ENCODE measurements at places on chromosomes 2 and 18.

GRCh38 chr18:22830511-22830910 is 102.6 kb upstream of the RBBP8 start:
- DNase-seq = no peak

DNA sequence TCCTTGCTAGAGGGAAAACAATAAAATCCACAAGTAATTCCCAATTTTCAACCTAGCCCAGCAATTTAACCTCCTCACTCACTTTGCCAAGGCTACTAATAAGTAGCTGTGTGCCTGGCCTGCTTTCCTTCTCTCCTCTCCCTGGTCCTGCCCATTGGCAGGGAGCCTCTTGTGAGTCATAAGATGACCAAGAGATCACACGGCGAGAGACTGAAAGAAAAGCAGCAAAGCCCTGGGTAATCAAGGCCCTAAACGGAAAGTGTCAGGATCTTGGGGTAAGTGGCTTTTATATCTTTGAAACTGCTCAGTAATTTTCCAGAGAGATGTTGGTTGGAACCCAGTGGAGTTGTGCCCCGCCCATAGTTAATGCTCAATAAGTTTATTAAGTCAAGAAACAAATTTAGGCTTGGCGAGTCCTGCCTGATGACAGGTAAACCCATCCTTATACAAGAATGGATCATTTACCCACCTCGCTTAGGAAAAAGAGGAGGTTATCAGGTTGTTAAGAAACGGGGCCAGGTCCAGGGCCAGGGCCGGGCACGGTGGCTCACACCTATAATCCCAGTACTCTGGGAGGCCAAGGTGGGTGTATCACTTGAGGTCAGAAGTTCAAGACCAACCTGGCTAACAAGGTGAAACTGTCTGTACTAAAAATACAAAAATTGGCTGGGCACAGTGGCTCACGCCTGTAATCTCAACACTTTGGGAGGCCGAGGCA is 10.0 kb upstream of the ADAM17 start:
- DNase-seq = no peak

- DNase-seq = no peak
Measured at GRCh38 chr2:111050701-111051376, 69.9 kb upstream of the BCL2L11 start.

GRCh38 chr18:10474309-10474708 is 19.9 kb downstream of the APCDD1 start:
- no peak for DNase-seq

- DNase-seq = no peak
Measured at GRCh38 chr2:47568164-47568850, 165.4 kb downstream of the MSH2 start.

Data from activated naive CD4-positive, alpha-beta T cell treated with Interleukin-2 at 50 U/mL for 16 hours (primary cell).